Uterus (tissue), 4 donors: ENCODE measurements at places on chromosomes 4 and X.

- H3K27ac ChIP-seq, result peak overlapping the region; percentile 54
- no peaks in the 10 kb centered on the region for H3K27me3 ChIP-seq
- no peak for DNase-seq
- no peaks in the 10 kb centered on the region for H3K36me3 ChIP-seq
- H3K4me1 ChIP-seq, result no peaks in the 10 kb centered on the region
- H3K4me3 ChIP-seq, result no peak overlapping the region
Observed at GRCh38 chr4:174461466-174462106, 60.7 kb downstream of the HPGD start.

- no peaks in the 10 kb centered on the region for H3K27me3 ChIP-seq
- H3K4me3 ChIP-seq, result no peak overlapping the region
- no peak for DNase-seq
- no peaks in the 10 kb centered on the region for H3K36me3 ChIP-seq
Observed at GRCh38 chrX:148281920-148282319, 218.5 kb upstream of the AFF2 start.

DNA sequence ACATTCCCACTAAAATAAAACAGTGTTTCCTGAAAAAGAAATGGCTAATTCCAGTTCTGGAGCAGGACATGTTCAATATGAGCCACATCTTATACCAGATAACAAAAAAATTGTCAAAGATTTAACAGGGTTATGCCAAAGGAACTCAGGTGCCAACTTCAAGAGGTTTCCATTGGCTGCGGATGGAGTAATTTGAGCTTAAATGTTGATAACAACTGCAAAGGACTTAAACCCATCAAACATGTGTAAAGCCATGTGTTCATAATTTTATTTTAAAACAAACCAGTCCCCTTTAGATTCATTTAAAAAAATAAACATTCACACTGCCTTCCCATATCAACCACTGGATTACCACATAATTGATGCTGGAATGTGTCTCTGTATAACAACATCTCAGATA lies 156.4 kb upstream of the PCDH18 start:
- H3K27ac ChIP-seq, result no peak overlapping the region
- H3K27me3 ChIP-seq, result no peaks in the 10 kb centered on the region
- no peaks in the 10 kb centered on the region for H3K36me3 ChIP-seq

GRCh38 chrX:133380711-133381619 lies 34.3 kb downstream of the GPC4 start:
- H3K27me3 ChIP-seq, result no peaks in the 10 kb centered on the region
- no peaks in the 10 kb centered on the region for H3K36me3 ChIP-seq
- no peak overlapping the region for H3K4me3 ChIP-seq

GRCh38 chr4:6450709-6451108 lies 21.7 kb downstream of the PPP2R2C start:
- no peaks in the 10 kb centered on the region for H3K27me3 ChIP-seq
- H3K36me3 ChIP-seq, result no peaks in the 10 kb centered on the region
- no peak for DNase-seq
- peaks cover 5% of the 10 kb centered on the region for H3K4me1 ChIP-seq
- H3K4me3 ChIP-seq, result no peak overlapping the region

GRCh38 chr4:80446664-80447063 lies 111.1 kb downstream of the CFAP299 start:
- no peak overlapping the region for H3K4me3 ChIP-seq
- H3K36me3 ChIP-seq, result no peaks in the 10 kb centered on the region
- no peak overlapping the region for H3K27ac ChIP-seq
- no peaks in the 10 kb centered on the region for H3K4me1 ChIP-seq
- H3K27me3 ChIP-seq, result no peaks in the 10 kb centered on the region
- DNase-seq, result no peak
